ENCODE measurements at places on chromosomes 4 and X.
A peak's percentile ranks its signal among the peaks of the same experiment; 100 is the strongest.

DNA sequence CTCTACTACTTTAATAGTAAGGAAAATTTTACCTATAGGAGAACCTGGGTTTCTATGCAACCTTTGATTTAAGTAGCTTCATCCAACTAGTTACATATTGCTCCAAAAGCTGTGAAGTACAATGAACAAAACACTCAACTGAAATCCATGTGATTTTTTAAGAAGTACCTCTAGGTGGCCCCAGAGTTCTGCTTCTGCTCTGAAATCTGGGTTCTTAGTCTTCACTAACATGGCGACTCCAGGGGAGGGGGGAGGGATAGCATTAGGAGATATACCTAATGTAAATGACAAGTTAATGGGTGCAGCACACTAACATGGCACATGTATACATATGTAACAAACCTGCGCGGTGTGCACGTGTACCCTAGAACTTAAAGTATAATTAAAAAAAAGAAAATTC is 73.4 kb upstream of the MAGEB2 start:
- peak; percentile 59 for DNase-seq

- no peak for DNase-seq
Measured at GRCh38 chrX:132676102-132676501, 187.3 kb upstream of the MBNL3 start.

GRCh38 chr4:106314960-106315359 is 1.0 kb downstream of the TBCK start:
- DNase-seq, result no peak

GRCh38 chr4:139316733-139317132 is 14.5 kb upstream of the NDUFC1 start:
- no peak for DNase-seq

DNA sequence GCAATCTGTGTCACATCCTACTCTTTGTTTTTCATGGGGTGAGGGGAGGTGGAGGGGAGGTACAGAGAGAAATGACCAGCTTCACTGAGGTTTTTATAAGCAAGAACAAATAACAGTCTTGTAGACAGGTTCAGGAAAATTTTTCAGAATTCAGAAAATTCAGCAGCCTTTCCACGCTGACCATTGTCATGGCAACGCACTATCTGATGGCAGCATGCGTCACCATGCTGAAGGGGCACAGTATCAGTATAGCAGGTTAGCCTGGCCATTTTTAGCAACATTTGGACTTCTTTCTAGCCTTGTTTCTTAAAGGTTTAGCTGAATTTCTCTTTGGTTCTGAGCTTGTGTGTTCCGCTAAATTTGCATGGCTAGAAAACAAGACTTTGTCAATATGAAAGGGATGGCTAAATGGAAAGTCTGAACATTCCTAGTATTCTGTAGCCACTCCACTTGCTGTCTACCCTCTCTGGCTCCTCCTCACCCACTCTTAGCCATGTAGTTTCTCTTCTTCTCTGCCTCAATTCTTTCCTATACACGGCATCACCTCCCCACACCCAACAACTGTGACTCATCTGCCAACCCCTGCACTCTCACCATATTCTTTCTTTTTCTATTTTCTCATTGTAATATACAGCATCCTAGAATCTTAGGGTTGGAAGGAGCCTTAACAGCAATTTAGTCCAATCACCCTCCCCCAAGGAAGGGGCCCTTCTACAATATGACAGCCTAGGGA is 42.7 kb upstream of the CITED1 start:
- DNase-seq, result no peak

GRCh38 chr4:147108409-147108808 is 162.7 kb upstream of the TTC29 start:
- DNase-seq, result no peak
